Hematopoietic multipotent progenitor cell treated with erythropoietin and hydrocortisone succinate and interleukin-3 and kit ligand, for 17 days (in vitro differentiated cells): ENCODE measurements at places on chromosomes 13 and 19.

GRCh38 chr13:80363890-80364503 is 23.1 kb upstream of the SPRY2 start:
- no peak for DNase-seq

- no peak for DNase-seq
Measured at GRCh38 chr19:55299991-55300390, 16.2 kb downstream of the BRSK1 start.

DNA sequence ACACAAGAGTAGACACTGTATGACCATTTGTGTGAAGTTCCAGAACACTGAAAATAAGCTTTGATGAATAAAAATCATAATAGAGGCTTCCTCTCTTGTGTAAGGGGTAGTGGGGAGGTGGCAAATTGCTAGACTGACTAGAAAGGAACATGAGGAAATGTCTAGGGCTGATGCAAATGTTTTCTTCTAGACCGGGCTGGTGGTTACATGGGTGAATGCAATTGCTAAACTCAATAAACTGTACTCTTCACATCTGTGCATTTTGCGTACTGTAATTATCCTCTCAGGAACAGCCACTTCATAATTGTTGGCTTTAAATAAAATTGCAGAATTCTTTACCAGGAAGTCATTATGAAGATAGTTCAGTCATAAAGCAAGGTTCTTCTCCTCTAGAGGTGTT is 5.2 kb upstream of the KBTBD7 start:
- no peak for DNase-seq

DNA sequence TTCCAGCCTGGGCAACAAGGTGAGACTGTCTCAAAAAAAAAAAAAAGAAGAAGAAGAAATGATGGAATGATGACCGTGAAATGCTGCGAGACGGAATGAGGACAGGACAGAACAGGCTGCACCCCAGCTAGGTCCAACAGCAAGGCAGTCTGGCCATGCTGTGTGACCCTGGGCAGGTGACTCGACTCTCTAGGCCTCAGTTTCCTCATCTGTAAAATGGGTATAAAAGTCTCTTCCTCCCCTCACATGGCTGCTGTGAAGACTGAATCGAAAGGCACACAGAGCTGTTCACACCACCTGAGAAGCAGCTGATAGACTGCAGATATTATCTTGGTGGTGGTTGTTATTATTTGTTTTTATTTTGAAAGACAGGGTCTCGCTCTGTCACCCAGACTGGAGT is 22.3 kb downstream of the PTPRS start:
- DNase-seq, result no peak

DNA sequence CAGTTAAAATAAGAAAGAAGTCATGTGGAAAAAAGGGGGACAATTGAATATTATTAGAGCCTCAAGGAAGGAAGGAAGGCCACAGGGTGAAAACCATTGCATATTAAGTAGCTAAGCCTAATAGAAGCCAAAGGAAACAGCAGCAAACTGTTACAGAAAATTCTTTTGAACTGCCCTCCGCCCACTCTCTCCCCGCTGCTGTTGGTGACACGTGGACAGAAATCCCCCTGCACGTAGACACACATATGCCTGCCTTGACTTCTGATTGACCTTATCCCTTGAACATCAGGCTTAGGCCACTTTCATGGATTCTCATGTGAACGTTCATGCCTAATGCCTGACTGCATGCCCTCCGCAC is 229.1 kb downstream of the KCNRG start:
- no peak for DNase-seq

- no peak for DNase-seq
Measured at GRCh38 chr13:89796196-89796595, 1551.3 kb upstream of the MIR17HG start.

DNA sequence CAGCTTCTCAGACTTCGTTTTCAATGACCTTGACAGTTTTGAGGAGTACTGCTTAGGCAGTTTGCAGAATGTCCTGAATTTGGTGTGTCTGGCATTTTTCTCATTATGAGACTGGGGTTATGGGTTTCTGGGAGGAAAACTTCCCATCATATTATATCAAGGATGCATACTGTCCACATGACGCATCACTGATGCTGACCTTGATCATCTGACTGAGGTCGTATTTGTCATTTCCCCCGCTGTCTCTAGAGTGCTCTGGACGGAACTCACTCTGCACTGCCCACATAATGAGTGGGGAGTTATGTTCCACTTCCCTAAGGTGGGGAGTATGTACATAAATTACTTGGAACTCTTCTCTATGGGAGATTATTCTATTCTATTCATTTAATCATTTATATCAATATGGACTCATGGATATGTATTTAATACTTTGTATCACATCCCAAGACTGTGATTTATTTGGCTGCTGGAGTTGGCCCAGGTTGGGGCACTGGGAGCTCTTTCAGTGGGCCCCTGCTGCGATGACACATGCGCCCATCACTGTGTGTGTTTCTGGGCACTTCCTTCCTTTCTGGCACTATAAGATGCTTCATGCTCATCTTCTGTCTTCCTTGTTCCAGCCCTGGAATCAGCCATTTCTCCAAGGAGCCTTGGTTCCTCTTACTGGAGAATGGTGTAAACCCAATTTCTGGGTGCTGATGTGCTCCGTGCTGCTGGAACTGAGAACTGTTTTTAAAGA is 138.6 kb downstream of the MIPEP start:
- no peak for DNase-seq

- no peak for DNase-seq
Measured at GRCh38 chr13:106318941-106319411, 216.5 kb downstream of the EFNB2 start.

- DNase-seq, result no peak
Measured at GRCh38 chr13:74227476-74228158, 93.4 kb upstream of the KLF12 start.

GRCh38 chr19:10389863-10390262 is 9.5 kb upstream of the TYK2 start:
- DNase-seq, result no peak

- no peak for DNase-seq
Measured at GRCh38 chr19:10639836-10640235, 14.3 kb upstream of the ILF3 start.

GRCh38 chr19:40704491-40705361 is 12.0 kb downstream of the COQ8B start:
- DNase-seq, result no peak

- peak; percentile 52 for DNase-seq
Measured at GRCh38 chr19:14114854-14115253, 2.7 kb downstream of the PRKACA start.

GRCh38 chr13:112078879-112079531 is 12.1 kb downstream of the SOX1 start:
- DNase-seq, result no peak

GRCh38 chr19:16296713-16297112 is 27.9 kb upstream of the KLF2 start:
- no peak for DNase-seq

DNA sequence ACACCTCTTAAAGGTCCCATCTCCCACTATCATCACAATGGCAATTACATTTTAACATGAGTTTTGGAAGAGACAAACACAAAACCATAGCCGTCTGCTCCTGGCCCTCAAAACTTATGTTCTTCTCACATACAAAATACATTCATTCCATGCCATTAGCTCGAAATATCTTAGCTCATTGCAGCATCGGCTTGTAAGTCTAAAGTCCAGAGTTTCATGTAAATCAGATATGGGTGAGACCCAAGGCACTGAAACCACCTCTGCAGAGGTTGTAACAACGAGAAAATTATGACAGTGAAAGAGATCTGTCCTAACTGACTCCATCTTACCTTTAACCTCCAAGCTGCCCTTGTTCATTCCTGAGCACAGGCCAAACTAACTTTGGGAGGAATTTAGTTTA is 635.0 kb upstream of the SPRY2 start:
- DNase-seq, result no peak

GRCh38 chr13:91074091-91074490 is 273.4 kb upstream of the MIR17HG start:
- DNase-seq, result no peak

DNA sequence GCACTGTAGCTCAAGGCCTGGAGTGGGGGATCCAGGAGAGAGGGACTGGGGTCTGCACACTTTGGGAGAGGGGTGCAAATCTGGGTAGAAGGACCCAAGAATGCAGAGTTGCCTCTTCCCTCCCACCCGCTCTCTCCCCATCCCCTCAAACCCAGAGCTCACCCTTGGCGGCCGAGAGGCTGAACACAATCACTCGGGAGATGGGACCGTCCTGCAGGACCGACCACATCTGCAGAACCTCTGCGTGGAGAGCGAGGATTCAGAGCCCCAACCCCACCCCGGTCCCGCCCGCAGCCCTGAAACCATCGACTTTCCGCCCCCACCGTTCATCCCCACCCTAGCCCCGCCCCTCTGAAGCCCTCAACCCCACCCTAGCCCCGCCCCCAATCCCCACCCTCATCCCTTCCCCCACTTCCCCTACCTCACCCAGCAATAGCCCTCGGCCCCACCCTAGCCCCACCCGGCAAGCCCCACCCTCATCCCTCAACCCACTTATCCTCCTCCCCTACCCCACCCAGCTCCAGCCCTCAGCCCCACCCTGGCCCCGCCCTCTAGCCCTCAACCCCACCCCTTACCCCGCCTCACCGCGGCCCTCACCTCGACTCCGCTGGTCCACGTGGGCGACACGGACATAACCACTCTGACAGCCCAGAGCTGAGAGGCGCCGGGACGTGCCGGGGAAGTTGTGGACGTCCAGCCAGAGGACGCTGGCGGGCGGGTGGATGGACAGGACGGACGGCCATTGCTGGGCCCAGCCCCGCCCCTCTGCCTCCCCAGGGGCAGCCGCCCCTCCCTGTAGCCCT is 4.1 kb downstream of the KPTN start:
- no peak for DNase-seq

- DNase-seq, result no peak
Measured at GRCh38 chr19:6099599-6099998, 10.7 kb downstream of the RFX2 start.

DNA sequence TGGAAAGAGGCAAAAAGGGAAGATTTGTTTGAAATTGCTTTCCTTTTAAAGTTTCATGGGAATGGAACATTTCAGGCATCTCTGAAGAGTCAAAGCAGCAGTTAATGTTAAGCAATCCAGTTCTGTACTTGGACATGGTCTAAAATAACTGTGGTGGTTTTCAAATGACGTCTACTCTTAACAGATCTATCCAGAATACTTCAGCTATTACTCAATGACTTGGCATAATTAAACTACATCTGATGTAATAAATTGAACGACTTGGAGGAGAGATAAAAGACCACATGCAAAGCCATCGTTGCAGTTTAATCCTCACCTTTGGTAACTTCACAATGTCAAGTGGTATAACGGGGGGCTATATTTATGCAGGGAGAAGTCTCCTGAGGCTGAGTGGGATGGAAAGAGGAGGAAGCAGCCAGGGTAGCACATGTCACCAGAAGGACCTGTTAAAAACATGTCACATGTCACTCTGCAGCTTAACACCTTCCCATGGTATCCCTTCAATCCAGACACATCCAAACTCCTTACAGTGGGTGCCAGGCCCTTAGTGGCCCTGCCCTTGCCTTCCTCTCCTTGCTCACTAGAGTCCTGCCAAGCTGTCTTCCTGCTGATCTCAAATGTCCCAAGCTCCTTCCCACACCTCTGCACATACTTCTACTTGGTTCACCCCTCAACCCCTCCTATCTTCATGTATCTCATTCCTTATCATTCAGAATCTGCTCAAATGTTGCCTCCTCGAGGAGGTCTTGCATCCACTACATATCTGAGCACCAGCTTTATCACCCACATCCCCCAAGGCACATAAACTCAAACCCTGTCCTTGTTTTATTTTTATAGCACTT is 327.8 kb downstream of the SUCLA2 start:
- no peak for DNase-seq

GRCh38 chr19:47099576-47100050 is 14.0 kb downstream of the ZC3H4 start:
- peak; percentile 3 for DNase-seq

GRCh38 chr19:13068085-13068846 is 34.4 kb downstream of the LYL1 start:
- DNase-seq, result peak; percentile 70

GRCh38 chr19:46737298-46737654 is 8.6 kb upstream of the FKRP start:
- DNase-seq, result no peak

GRCh38 chr19:51094696-51095279 is 12.1 kb upstream of the KLK14 start:
- peak; percentile 50 for DNase-seq

- DNase-seq, result no peak
Measured at GRCh38 chr13:26965952-26966700, 205.5 kb downstream of the USP12 start.

DNA sequence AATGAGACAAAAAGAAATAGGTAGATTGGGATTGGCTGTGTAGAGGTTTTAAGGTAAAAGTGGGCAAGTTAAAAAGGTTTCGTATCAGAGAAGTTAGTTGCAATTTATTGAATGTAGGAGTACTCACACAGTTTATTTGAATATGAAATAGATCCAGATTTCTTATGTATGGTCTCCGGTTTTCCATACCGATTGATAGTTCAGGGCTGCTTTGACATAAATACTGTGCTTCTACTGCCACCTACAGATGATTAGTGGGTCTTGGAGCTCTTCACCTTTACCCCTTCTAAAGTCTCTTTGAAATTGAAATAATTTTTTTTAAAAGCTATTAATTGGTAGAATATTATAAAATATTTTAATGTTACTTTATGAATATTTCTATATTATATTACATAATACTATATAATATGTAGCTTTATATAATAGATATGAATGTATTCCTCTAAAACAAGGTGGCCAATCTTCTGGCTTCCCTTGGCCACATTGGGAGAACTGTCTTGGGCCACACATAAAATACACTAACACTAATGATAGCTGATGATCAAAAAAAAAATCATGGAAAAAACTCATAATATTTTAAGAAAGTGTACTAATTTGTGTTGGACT is 7.7 kb upstream of the GPR18 start:
- peak; percentile 80 for DNase-seq
